ENCODE measurements at places on chromosomes 3 and 15. TPM values are rescaled to one million over a fixed set of nuclear protein-coding genes. Genes with fewer than 3 reads are reported as not detected.

GRCh38 chr3:107077391-107077790, 299.8 kb upstream of the CCDC54 start:
- DNase-seq: no peak

DNA sequence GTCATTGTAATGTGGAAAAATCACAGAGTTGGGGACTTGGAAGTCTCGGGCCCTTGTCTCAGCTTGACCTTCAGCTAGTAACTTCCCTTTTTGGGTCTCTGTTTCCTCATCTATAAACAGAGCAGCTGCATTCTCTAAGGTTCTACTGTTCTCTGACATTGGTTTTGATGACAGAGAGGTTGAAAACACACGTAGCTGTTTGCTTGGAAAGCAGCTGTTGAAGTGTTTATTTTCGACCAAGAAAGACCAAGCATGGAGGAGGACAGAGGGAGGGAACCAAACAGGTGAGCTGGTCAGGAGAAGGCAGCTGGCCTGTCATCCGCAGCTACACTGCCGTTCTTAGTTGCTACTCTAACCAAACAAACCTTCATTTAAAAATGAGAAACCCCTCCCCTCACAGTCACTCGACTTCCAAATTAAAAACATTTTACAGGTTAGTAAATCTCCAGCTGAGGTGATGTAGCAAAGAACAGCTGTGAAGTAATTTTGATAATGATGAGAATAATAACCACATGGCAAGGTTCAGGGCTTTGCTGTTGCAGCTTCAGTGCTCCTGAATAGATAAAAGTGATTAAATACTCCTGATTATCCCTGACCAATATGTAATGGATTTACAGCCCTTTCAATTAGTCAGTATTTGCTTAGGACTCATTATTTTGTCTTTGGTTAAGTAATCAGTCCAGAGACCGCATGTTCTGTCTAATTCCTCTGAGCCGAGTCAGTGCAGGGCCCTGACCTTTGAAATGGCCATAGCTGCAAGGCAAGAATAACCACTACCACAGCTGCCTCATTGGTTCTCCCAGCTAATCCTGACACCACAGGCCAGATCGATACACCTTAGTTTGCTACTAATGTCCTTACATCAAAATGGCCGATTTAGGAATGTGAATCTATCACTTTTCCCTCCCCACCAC, 65.3 kb downstream of the MEIS2 start:
- no peak for DNase-seq

GRCh38 chr3:77456906-77457305, 417.0 kb downstream of the ROBO2 start:
- DNase-seq: no peak

- no peak for DNase-seq
Observed at GRCh38 chr3:128054367-128054766, 2.1 kb downstream of the SEC61A1 start.

Gene CCDC13
- polyA plus RNA-seq: 1.7 TPM

DNA sequence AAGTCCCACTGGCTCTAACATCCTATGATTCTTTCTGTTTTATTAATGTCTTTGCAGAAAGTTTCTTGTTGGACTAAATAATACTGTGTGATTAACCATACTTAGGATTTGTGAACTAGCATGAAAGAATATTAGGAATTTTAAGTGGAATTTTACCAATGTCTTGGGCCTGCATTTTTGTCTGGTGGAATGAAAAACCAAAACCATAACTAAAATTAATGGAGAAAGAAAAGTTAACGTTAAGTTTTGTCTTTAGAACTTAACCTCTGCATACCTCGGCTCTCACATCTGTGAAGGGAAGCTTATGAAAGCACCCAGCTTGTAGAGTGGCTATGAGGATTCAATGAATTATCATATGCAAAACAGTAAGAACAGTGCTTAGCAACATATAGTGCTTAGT, 6.5 kb downstream of the FBN1 start:
- DNase-seq: no peak
